ENCODE measurements at places on chromosomes 13 and 19.

GRCh38 chr19:48982280-48982679, 10.8 kb downstream of the GYS1 start:
- DNase-seq, result no peak

- DNase-seq, result peak; percentile 78
Measured at GRCh38 chr19:13906521-13906904, 512 bp downstream of the CC2D1A start.

GRCh38 chr13:36163809-36164308, 32.7 kb upstream of the DCLK1 start:
- DNase-seq, result no peak

DNA sequence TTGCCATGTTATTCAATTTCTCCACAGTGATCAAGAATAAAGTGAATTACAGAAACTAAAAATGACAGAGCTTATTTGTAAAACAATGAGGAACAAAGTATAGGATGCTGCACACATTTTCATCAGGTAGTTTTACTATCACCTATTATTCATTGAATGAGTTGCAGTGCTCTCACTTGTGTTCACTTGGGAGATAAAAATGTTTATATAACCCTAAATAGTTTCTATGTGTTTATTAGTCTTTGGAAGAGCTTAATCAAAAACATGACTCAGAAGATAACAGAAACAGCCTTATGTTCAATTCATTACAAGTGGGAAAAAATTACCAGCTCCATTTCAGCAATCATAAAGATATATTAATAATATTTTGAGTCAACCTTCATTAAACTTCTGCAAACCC, 796.2 kb downstream of the SLITRK1 start:
- no peak for DNase-seq

GRCh38 chr13:107138486-107138885, 570.5 kb upstream of the ARGLU1 start:
- no peak for DNase-seq

- no peak for DNase-seq
Measured at GRCh38 chr19:8491574-8491973, 10.9 kb downstream of the PRAM1 start.

GRCh38 chr13:49608651-49609331, 19.5 kb upstream of the ARL11 start:
- DNase-seq, result peak; percentile 72

- no peak for DNase-seq
Measured at GRCh38 chr13:42048342-42048683, at the start of gene DGKH. DGKH (plus strand) TSS chr13:42048648; CDS start chr13:42048774, 126 bp downstream.

- DNase-seq, result no peak
Measured at GRCh38 chr19:3045885-3046697, 16.2 kb downstream of the TLE5 start.

DNA sequence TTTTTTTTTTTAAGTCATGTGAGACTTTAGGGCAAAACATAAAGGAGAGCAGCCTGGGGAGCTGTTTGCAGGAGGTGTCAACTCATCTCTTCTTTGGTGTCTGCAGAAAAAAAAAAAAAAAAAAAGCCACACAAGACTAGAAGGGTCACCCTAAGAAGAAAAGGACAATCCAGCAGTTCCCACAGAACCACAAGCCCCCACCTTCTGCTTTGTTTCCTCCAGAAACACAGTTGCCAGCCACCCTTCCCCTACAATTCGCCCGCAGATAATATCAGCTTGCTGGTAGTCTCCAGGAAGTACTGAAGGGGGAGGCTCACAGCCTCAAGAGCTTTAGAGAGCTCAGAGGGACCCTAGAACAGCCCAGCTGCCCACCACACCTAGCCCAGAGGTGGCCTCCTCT, 22.3 kb upstream of the ZBTB7A start:
- peak; percentile 92 for DNase-seq

DNA sequence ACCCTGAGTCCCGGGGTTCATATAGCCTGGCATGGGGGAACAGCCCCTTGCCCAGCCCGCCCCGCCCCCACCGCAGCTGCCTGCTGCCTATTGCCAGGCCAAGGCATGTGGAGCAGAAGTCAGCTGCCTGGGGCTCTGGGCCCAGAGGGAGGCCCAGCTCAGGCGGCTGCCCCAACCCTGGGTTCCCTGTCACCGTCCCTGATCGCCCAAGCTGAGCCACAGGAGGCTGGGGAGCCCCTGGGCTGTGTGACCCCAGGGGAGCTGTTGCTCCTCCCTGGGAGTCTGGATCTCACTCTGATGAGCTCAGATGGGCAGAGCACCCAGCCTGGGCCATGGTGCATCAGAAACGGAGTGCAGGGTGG, 1.4 kb downstream of the PLIN4 start:
- DNase-seq, result no peak

DNA sequence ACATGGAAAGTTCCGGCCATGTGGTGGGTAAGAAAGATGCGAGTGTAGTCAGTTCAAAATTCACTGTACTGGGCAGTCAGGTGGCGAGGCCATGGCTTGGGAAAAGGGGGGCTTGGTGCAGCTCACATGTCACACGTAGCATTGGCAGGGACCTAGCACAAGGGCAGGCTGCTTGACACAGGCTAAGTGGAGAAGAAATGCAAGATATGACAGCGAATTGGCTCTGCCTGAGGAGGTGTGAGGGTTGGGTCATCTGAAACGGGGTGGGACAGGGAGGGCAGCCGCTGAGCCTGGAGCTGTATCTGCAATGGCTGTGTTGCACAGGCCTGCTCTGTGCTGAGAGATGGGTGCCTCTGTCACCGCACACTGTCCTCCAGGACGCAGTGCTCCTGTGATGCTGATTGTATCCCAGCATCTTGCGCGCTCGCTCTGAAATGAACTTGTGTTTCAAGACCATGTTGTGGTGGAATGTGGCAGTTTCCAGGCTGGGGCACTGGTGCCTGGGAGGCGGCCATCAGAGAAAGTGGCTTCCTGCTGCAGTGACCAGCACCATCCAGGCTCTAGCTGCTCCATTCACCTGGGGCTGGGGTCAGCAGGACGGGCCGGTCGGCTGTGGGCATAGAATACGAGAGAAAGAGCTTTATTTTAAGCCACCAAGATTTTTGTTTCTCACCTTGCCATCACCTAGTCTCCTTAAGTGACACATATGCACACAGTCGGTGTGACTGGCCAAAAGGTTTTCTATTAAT, 70.3 kb downstream of the TEX29 start:
- no peak for DNase-seq

DNA sequence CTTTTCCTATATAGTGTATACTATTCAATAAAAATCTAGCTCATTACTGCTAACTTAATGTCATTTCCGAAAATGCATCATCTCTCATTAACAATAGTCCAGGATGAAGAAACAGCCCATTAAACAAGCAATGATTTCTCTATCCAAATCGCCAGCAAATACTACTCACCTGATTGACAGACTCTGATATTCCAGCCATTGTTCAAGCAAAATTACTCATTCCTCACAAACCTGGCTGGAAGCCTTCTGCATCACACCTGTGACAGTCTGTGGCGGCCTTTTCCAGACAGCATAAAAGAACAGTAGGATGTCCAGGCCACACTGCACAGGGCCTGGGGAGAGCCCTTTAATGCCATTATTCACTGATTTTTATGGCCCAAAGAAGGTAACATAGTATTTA, 115.9 kb downstream of the ABCC4 start:
- no peak for DNase-seq

DNA sequence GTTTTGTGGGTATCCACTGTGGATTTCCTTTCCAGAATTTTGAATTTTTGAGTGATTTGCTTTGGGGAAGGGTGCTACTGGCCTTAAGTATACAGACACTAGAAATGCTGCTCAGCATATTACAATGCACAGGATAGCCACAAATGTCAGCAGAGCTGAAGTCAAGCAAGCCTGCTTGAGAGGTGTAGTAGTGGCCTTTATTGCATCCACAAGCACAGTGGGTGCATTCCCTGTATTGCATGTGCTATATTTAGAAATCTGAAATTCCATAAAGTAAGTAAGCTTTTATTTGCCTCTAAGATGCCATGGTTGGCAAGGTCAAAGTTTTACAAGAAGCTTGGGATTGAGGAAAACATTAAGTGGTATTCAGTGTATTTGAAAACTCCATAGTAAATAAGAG, 79.5 kb upstream of the ZNF91 start:
- DNase-seq, result no peak

- DNase-seq, result no peak
Measured at GRCh38 chr13:38180126-38180525, 169.5 kb upstream of the UFM1 start.

GRCh38 chr19:17831419-17831888, 10.1 kb upstream of the INSL3 start:
- no peak for DNase-seq

GRCh38 chr19:38763795-38764220, 9.5 kb downstream of the LGALS7 start:
- no peak for DNase-seq

DNA sequence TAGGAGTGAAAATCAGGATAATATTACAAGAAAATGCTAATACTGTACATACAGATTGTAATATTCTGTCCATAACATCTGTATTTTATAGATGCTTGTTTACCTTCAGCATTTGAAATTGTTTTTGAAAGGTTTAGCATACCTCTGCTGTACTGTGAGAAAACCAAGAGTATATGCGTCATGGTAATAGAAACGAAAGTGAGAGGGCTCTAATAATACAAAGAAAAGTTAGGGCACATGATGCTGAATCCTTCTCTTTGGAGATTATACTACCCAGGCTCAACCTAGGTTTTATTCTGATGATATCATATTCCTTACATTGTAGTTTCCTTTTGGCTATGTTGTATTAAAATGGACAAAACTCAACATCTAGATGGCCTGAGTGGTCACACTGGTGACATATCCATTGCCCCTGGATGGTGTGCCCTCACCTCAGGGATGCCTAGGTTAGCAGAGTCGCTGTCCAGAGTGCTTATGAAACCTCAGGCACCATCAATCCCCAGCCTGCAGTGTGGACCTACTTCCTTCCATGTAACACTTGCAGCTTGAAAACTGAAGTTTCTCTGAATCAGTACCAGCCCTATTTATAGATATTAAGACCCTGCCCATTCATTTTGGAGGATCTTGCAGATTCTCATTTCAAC, 253.7 kb downstream of the KCTD12 start:
- no peak for DNase-seq

DNA sequence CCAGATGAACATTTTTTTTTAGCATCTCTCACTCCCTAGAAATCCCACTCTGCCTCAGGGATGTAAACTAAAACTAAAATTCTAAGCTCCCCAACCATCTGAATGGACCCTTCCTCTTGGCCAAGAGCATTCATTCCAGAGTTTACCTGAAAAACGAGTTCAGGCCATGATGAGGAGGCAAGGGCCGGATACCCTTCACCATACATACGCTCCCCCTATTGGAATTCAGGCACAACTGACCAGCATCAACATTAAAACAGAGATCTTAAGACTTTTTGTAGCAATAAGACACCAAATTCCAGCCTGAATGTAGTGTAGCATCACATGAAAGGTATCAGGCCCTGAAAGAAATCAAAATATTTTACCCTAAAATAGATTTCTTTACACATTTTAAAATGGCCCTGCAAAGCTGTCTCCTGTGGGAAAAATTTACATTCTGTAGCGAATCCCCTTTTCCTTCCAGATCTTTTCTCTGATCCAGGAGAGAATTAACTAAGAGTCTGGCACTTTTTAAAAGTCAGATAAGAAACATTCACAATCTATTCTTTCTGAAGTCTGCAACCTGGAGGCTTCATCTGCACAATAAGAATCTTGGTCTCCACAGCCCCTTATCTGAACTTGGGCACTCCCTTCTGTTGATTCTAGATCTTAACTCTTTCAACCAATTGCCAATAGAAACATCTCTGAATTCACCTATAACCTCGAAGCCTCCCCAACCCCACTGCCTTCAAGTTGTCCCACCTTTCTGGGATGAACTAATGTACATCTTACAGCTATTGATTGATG, 888.5 kb downstream of the UQCRFS1 start:
- no peak for DNase-seq

DNA sequence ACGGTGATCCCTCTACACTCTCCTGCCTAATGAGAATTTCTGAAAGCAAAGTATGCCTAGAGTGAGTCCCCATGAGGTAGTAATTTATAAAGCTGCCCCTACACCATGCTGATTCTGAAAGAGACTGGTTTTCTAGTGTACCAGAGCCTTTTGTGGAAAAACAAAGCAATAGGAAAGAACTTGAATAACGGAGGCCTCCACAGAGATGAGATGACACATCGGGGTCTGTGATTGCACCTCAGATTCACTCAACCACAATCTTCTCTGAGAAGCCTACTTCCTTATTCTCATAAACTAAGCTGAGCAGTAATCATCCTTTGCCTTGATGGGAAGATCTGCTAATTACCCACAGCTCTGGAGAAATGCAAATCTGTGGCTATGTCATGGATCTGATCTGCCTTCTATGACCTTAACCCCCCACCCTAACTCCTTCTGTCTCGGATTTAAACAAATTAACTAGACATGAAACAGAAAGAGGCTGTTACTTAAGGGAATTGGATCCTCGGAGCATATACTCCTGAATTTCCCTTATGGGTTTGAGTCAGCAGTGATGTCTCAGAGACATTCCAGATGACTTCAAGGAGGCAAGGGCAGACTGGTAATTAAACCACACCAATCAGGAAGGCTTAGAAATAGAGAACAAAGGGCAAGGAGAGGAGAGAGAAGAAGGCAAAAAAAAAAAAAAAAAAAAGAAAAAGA, 128.0 kb downstream of the DCT start:
- DNase-seq, result peak; percentile 32

DNA sequence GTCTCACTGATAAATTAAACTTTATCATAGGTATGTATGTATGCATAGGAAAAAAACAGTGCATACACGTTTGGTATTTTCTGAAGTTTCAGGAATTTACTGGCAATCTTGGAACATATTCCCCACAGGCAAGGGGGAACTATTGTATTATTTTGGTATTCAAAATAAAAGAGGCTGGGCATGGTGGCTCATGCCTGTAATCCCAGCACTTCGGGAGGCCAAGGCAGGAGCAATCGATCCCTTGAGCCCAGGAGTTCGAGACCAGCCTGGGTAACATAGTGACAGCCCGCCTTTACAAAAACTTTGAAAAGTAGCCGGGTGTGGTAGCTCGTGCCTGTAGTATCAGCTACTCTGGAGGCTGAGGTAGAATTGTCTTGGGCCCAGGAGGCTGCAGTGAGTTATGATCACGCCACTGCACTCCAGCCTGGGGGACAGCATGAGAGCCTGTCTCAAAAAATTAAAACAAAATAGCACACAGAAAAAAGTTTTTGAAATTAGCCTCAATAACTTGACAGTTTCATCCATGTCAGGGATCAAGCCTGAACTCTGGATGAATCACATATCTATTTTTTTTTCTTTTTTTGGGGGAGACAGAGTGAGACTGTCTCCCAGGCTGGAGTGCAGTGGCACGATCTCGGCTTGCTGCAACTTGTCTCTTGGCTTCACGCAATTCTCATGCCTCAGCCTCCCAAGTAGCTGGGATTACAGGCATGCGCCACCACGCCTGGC, 29.1 kb upstream of the HOMER3 start:
- DNase-seq, result peak; percentile 31

- no peak for DNase-seq
Measured at GRCh38 chr19:52196256-52196967, 6.6 kb downstream of the PPP2R1A start.

DNA sequence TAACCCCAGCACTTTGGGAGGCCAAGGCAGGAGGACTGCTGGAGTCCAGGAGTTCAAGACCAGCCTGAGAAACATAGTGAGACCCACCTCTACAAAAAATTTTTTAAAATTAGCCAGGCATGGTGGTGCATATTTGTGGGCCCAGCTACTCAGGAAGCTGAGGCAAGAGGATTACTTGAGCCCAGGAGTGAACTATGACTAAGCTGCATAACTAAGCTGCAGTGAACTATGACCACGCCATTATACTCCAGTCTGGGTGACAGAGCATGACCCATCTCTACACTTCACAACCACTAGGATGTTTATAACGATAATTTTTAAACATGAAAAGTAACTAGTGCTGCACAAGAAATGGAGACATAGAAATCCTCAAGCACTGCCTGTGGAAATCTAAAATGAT, 352.7 kb upstream of the SGCG start:
- no peak for DNase-seq

GRCh38 chr19:47581605-47582319, 8.8 kb upstream of the ZNF541 start:
- DNase-seq, result no peak

Measured in OCI-M1 (cell line).